ENCODE measurements at places on chromosomes 7 and 10.

DNA sequence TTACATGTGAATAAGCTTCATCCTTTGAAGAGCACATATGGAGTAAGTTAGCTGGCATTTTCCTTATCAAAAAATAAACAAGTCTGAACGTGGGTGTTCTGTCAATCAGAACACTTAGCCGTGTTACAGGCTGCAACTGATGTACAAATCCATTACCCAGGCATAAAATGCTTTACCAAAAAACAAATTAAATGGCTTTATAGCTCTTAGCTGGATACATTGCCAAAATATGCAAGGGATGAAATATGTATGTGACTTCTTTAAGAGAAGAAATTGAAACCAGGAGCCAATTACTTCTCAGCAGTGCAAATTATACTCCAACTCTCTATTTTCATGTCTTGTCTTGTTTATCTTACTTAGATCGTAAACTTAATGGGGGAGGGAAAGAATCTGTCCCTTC, 214.8 kb downstream of the DGKB start:
- no peak for DNase-seq

DNA sequence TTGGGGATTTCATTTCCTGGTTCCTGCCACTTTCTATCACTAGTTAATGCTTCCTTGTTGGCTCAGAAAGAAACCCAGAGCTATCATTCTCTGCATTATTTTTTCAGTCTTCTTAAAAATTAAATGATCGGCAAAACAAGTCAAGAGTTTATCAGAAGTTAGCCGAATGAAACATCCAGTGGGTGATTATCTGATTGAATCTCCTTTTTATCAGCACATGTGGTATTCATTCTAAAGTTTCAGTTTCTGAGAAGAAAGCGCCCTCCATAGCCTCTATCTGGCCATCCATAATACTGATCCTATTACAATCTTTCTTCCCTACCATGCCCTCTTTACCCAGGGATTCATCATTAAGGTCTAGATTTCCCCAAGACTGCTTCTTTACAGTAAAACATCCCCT, 71.8 kb downstream of the OSBPL3 start:
- no peak for DNase-seq

DNA sequence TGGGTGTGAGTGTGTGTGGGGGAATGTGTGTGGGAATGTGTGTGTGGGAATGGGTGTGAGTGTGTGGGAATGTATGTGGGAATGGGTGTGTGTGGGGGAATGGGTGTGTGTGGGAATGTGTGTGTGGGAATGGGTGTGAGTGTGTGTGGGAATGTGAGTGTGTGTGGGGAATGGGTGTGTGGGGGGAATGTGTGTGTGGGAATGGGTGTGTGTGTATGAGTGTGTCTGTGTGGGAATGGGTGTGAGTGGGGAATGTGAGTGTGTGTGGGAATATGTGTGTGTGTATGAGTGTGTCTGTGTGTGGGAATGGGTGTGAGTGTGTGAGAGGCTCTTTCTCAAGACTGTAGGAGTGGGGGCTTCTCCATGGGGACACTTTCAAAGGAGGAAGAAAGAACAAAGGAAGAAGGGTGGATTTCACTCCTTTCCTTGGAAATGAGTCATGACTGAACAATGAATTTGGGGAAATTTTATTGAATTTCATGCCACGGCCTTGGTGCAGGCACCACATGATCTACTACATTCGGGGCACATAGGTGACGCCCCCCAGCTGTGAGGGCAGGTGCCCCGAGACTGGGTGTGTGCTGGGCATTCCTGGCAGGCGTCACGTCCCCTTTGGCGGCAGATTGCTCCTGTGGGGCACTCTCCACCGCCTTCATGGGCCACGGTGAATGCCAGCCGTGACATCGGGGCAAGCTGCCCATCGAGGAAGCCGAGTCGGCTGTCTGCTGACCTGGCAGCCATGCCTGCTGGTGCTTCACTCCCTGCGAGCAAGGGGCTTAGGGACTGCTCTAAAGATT, 88.8 kb upstream of the INSIG1 start:
- no peak for DNase-seq

DNA sequence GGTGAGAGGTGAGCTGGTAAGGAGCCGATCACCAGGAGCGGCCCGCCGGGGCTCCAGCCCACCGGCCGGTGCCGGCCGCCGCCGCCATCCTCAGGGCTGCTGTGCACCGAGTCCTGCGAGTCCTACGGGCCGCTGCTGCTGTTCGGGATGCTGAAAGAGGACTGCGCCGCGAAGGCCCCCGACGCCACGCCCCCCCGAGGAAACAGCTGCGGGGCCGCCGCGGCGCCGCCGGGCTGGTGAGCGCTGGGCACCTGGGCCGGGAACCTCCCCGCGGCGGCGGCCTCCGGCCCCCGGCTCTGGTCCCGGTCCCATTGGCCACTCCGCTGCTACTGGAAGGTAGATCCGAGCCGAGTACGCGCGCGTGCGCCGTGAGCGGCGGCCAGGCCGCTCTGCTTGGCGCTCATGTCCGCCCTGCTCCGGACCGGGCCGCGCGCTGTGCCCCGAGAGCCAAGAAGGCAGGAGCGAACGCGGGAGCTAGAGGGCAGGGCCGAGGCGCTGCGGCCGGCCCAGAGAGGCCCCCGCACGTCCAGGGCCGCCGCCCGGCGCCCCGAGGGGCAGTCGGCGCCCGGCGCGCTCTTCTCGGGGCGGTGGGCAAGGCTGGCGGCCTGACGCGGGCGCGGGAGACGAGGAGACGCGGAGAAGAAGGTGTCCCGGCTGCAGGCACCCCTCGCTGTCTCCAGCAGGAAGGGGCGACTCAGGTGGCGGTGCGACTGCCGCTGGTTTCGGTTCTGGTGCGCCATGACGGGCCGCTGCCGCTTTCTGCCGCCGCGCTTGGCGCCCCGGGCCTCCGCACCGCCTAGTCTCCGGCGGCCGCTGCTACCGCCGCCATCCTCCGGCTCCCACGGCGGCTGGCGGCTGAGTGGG, 121.3 kb upstream of the WIPF3 start:
- DNase-seq = no peak

DNA sequence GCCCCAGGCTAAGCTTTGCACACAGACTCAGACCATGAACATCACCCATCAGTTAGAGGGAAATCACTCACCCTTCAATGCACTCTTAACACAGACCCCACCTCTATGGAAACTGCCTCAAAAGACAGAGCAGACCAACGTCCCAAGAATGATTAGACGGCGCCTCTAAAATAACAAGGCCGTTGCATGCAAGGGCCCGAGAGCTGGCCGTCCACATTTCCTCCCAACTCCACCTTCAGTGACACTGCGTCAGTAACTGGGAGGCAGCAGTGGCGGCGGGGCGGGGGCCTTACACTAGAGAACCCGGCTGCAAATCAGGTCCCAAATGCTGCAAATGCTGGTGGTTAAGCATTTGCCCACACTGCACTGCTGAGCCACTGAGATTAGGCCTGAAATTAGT, 115.0 kb downstream of the PTPRN2 start:
- no peak for DNase-seq

DNA sequence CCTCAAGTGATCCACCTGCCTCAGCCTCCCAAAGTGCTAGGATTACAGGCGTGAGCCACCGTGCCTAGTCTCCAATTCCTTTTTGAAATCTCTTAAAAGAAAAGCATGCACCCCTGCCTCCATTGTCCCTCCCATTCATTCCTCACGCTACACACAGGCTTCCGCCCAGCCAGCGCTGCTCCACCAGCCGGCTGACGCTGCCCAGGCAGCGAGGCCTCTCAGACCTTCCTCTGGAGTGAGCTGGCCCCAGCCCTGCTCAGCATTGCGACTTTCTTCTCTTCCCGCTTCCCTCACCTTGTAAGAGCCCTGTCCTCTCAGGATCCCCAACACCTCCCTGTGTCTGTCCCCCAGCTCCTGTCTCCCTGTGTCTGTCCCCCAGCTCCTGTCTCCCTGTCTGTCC, 23.6 kb downstream of the RGS10 start:
- DNase-seq = no peak

GRCh38 chr7:106281127-106281526, 3.7 kb downstream of the NAMPT start:
- no peak for DNase-seq

- no peak for DNase-seq
These were observed 55.4 kb downstream of the EEPD1 start for GRCh38 chr7:36208426-36208825.

- DNase-seq = no peak
These were observed 143.2 kb upstream of the C7orf33 start for GRCh38 chr7:148447221-148447849.

- no peak for DNase-seq
These were observed 1.4 kb downstream of the IDE start for GRCh38 chr10:92572362-92573090.

- no peak for DNase-seq
These were observed 351.5 kb upstream of the AUTS2 start for GRCh38 chr7:69246758-69247157.

DNA sequence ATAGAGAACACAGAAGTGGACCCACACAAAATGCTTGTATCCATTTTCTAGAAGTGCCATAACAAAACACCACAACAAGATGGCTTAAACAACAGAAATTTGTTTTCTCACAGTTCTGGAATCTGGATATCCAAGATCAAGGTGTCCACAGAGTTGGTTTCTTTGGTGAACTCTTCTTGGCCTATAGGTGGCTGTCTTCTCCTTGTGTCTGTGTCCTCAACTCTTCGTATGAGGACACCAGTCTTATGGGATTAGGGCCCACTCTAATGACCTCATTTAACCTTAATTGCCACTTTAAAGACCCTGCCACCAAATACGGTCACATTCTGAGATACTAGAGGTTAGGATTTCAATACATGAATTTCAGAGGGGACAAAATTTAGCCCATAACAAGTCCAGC, 30.8 kb upstream of the C10orf71 start:
- no peak for DNase-seq

DNA sequence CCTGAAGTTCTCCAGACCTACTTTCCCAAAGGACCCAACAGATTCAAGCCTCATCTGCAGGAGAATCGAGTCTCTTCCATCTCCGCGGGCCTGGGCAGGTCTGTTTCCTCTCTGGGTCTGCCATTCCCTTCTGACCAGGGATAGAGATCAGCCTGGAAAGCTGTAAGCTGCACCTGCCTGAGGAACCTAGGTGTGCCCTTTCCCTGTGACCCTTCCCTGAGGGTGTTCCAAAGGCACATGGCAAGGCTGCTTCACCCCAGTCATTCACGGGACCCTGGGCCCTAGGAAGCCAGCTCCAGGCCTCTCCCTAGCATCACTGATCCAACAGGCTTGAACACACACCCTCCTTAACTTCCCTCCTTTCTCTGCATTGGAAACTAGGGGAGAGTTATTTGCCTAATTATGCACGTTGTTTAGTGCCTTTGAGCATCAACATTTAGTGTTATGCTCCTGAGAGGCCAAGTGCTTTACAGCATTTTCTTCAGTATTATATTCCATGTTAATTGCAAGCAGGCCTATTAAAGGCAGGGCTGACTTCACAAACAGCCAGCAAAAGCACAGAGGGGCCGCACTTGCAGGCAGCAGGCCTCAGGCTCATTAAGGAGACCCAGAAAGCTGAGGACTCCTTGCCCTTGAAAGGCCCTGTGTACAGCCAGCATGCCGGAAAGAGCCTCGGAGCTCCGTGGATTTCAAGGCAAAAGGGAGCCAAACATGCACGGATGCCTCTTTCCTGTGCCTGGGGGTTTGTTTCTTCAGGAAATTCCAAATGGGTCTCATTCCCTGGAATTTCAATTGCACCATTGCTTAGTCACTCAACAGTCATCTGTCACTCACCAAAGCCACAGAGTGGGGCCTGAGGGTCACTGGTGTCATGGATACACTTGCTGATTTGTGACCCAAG, 91.0 kb upstream of the FAM20C start:
- no peak for DNase-seq

DNA sequence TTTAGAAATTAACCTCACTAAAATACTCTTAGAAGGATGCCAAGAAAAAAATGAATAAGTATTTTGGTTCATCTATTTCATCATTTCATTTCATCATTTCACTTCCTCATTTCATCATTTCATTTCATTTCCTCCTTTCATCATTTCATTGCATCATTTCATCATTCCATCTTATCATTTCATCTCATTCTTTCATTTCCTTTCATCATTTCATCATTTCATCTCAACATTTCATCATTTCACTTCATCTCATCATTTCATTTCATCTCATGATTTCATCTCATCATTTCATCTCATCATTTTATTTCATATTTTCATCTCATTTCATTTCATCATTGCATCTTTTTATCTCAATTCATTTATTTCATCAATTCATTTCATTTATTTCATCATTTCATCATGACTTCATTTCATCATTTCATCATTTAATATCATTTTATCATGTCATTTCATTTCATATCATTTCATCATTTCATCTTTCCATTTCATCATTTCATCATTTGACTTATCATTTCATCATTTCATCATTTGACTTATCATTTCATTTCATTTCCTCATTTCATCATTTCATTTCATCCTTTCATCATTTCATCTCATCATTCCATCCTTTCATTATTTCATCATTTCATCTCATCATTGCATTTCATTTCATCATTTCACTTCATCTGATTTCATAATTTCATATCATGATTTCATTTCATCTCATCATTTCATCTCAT, 129.9 kb downstream of the ZNF92 start:
- no peak for DNase-seq

- no peak for DNase-seq
These were observed 131.9 kb upstream of the PCGF5 start for GRCh38 chr10:91088300-91089140.

DNA sequence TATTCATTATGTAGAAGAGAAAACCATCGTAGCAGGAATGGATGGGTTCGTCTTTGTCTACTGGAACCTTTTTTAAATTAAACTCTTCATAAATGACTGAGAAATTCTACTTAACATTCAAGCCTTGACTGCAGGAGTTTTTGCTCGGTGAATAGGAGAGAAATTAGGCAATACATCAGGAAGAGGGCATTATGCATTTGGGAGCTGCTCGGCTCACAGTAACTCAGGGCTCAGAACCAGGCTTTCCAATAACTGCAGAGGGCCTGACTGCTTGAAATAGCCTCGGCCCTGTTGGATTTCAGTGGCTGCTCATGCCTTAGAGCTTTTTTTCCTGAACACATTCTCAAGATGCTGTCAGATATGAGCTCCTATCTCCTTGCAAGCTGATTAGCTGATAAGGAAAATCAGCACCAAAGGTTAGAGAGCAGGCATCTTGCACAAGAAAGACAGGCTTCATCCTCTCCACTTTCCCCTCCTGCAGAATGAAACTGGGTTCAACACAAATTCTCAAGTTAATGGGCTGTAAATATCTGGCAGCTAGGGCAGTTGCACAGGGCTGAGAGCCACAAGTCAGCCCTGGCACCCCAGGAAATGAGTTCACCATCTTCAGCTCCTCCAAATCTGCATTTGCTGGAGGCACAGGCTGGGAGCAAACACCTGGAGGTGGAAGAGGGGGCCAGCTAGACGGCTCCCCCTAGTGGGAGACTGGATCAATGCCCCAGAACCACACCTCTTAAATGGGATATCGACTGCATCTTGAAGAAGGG, 24.3 kb downstream of the TECTB start:
- DNase-seq = no peak

GRCh38 chr7:106777674-106778299, 87.3 kb upstream of the PIK3CG start:
- no peak for DNase-seq

- no peak for DNase-seq
These were observed 63.9 kb upstream of the AHR start for GRCh38 chr7:17234398-17235031.

All from NCI-H1417 treated with DMSO at 0.1 percent for 48 hours (cell line).